ENCODE measurements at places on chromosomes 13 and 19. TPM values are rescaled to one million over a fixed set of nuclear protein-coding genes. Genes with fewer than 3 reads are reported as not detected.

CC2D1A gene
- 33.0 TPM for total RNA-seq

SPACA4 gene
- total RNA-seq = not detected

DNA sequence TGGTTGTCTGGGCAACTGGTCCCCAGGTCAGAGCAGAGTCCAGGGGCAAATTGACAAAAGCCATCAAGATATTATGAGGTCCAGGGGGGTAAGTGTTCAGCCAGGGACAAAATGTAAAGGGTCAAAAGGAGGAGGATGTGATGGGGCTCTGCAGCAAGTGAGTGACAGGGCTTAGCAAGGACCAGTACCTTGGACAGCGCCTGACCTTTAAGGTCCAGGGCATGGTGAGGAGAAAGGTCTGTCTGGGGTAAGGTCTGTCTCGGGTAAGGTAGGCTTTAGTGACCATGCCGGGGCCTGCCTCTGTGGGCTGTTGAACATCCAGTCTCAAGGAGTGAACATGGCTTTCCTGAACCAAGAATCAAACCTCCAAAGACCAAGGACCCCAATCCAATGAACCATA lies 6.3 kb upstream of the ZNF358 start:
- H3K4me1 ChIP-seq = peaks cover 16% of the 10 kb centered on the region
- no peaks in the 10 kb centered on the region for H3K36me3 ChIP-seq
- 0 out of 2 replicates have a peak, but pooled peaks cover 6% of the 10 kb centered on the region for H3K27me3 ChIP-seq
- H3K27ac ChIP-seq = no peak overlapping the region

DNA sequence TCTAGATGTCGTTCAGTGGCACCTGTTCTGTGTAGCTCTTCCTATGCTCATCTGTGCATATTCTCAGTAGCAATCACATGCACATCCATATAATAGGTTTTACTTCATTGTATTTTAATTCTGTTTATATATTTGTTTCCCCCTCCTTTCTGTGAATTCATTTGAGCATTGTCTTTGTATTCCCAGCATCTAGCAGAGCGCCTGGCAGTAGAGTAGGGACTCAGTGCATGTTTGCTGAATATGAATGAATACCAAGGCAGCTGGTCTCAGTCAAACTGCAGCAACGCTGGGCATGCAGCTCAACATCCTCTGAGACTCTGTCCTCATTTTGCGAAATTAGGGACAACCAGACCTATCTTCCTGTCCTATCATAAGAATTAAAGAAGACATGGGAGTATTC lies 330.1 kb downstream of the SPRY2 start:
- no peaks in the 10 kb centered on the region for H3K36me3 ChIP-seq
- no peak for DNase-seq
- H3K4me1 ChIP-seq = no peaks in the 10 kb centered on the region
- no peak overlapping the region for H3K4me3 ChIP-seq
- H3K27me3 ChIP-seq = no peaks in the 10 kb centered on the region

CGB8 gene
- 0.46 TPM for total RNA-seq

- H3K36me3 ChIP-seq = no peaks in the 10 kb centered on the region
- peaks cover 11% of the 10 kb centered on the region for H3K4me1 ChIP-seq
- no peak for DNase-seq
- peaks cover 22% of the 10 kb centered on the region for H3K27me3 ChIP-seq
- no peak overlapping the region for H3K4me3 ChIP-seq
- no peak overlapping the region for H3K27ac ChIP-seq
Observed at GRCh38 chr19:40594657-40595091, 6.5 kb upstream of the LTBP4 start.

- peaks cover 9% of the 10 kb centered on the region for H3K36me3 ChIP-seq
- peaks cover 1% of the 10 kb centered on the region for H3K4me1 ChIP-seq
- peak overlapping the region; percentile 32 for H3K27ac ChIP-seq
- H3K27me3 ChIP-seq = no peaks in the 10 kb centered on the region
- H3K4me3 ChIP-seq = peak overlapping the region; percentile 92
Observed at GRCh38 chr19:35899547-35900214, 659 bp downstream of the NFKBID start.

FCAR gene
- not detected for total RNA-seq

DNA sequence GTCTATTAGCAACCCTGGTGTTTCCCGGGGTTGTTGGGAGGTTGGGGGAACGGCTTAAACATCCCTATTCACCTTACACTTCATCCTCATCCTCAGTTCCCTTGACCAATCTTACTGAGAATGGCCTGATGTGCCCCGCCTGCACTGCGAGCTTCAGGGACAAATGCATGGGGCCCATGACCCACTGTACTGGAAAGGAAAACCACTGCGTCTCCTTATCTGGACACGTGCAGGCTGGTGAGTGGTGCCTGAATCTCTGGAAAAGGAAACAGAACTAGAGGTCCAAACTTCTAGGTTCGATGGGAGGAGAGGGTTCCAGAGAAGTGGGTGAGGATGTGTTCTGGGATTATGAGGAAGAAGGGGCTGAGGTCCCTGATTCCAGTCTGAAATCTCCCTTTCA lies 5.9 kb downstream of the PINLYP start:
- H3K4me1 ChIP-seq = peaks cover 9% of the 10 kb centered on the region
- no peak overlapping the region for H3K27ac ChIP-seq
- no peak for DNase-seq
- H3K36me3 ChIP-seq = peaks cover under 1% of the 10 kb centered on the region
- no peak overlapping the region for H3K4me3 ChIP-seq

MRPL4 gene
- 90.7 TPM for total RNA-seq

- no peak overlapping the region for H3K27ac ChIP-seq
- no peaks in the 10 kb centered on the region for H3K27me3 ChIP-seq
- H3K36me3 ChIP-seq = no peaks in the 10 kb centered on the region
- no peaks in the 10 kb centered on the region for H3K4me1 ChIP-seq
Observed at GRCh38 chr13:100549316-100549715, 39.3 kb downstream of the GGACT start.

DNA sequence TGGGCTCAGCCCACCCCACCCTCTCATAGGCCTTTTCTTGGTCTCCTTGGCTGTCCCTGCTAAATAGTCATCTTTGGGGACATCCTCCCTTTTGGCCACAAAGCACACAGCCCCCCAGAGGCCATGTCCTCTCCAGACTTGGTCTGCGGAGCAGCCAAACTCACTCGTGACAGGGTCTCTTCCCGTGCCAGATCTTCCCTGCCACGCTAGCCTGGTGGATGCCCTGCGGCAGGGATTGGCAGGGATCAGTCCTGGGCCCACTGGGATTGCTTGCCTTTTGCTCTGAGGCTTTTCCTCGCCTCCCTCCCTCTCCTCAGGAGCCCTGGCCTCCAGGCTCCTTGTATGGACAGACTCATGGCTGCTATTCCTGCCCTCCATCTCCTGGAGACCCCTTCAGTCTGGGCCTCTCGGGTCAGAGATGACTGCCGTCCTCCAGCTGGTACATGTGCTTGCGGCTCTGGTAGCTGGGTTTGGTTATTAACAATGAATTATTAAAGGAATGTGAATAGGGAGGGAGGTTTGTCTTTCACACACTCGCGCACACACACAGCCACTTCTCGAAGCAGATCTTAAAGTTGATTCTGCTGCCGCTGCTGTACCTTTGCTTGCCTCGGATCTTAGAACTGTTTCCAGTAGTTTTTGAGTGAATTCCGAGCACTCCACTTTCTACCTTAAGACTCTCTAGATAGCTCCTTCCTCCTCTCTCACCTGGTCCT lies 45.1 kb downstream of the NFIX start:
- no peaks in the 10 kb centered on the region for H3K36me3 ChIP-seq
- no peak overlapping the region for H3K4me3 ChIP-seq
- H3K27ac ChIP-seq = no peak overlapping the region
- no peak for DNase-seq
- H3K27me3 ChIP-seq = no peaks in the 10 kb centered on the region

DNA sequence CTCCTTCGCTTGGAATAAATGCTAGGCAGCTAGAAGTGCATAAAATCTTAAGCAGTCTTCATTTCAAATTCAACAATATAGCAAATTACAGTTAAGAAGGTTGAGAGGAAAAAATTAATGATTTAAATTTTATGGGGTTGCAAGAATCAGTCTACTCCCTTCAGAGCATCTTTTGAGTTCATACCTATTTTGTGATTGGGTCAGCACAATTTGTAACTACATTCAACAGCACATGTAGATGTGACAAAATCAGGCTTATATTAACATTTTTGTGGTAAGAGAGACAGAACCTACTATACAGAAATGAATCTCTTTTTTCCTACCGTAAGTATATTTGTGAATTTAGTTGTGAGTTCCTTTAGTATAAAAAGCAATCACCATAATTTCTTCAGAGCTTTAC lies 520.6 kb upstream of the HTR2A start:
- no peaks in the 10 kb centered on the region for H3K36me3 ChIP-seq
- H3K27ac ChIP-seq = no peak overlapping the region
- no peak overlapping the region for H3K4me3 ChIP-seq
- no peak for DNase-seq

- no peaks in the 10 kb centered on the region for H3K4me1 ChIP-seq
- peaks cover 4% of the 10 kb centered on the region for H3K36me3 ChIP-seq
- H3K27me3 ChIP-seq = peaks cover 9% of the 10 kb centered on the region
Observed at GRCh38 chr19:49894011-49894664, 2.5 kb downstream of the IL4I1 start.

IFI30 gene
- 25.9 TPM for total RNA-seq

DNA sequence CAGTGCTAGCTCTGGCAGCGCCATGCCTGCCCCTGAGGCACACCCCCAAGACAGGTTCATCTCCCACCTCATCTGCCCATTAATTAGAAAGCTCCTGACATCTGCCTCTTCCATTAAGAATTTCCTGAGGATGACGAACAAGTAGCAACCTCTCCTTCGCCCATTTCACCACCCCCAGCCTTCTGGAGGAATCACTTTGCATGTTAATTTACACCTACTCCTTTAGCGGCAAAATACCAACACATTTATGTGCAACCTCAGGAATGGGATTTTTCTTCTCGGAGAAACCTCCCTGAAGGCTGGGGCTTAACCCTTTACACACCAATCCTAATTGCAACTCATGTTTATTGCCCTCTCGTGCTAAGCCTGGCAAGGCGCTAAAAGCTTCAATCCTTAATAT lies 13.8 kb downstream of the SLC7A1 start:
- no peaks in the 10 kb centered on the region for H3K36me3 ChIP-seq
- H3K27me3 ChIP-seq = no peaks in the 10 kb centered on the region
- H3K27ac ChIP-seq = no peak overlapping the region
- peaks cover 23% of the 10 kb centered on the region for H3K4me1 ChIP-seq
- DNase-seq = no peak

GRCh38 chr13:77555246-77555645 lies 19.7 kb downstream of the SCEL start:
- no peak for DNase-seq
- H3K27me3 ChIP-seq = no peaks in the 10 kb centered on the region
- H3K36me3 ChIP-seq = no peaks in the 10 kb centered on the region
- no peaks in the 10 kb centered on the region for H3K4me1 ChIP-seq
- no peak overlapping the region for H3K4me3 ChIP-seq
- H3K27ac ChIP-seq = no peak overlapping the region

GRCh38 chr19:17579661-17580244 lies 24.3 kb downstream of the COLGALT1 start:
- peaks cover 15% of the 10 kb centered on the region for H3K4me1 ChIP-seq
- peaks cover 4% of the 10 kb centered on the region for H3K36me3 ChIP-seq
- 0 out of 2 replicates have a peak overlapping the region, but pooled peaks have one; percentile 13 for H3K27ac ChIP-seq
- peak overlapping the region; percentile 36 for H3K4me3 ChIP-seq

DNA sequence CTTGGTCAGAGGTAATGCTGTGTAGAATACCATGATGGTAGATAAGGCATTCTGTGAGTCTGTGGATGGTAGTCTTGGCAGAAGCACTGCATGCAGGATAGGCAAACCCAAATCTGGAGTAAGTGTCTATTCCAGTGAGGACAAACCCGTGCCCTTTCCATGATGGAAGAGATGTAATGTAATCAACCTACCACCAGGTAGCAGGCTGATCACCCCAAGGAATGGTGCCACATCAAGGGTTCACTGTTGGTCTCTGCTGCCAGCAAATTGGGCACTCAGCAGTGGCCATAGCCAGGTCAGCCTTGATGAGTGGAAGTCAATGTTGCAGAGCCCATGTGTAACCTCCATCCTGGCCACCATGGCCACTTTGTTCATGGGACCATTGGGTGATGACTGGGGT lies 155.0 kb downstream of the RAP2A start:
- no peaks in the 10 kb centered on the region for H3K36me3 ChIP-seq
- DNase-seq = no peak
- no peak overlapping the region for H3K27ac ChIP-seq
- no peaks in the 10 kb centered on the region for H3K4me1 ChIP-seq

Measured in H1 (cell line).